ENCODE measurements at places on chromosomes 1 and 21.

- no peak for DNase-seq
These were observed 48.3 kb downstream of the ECE1 start for GRCh38 chr1:21241771-21242581.

DNA sequence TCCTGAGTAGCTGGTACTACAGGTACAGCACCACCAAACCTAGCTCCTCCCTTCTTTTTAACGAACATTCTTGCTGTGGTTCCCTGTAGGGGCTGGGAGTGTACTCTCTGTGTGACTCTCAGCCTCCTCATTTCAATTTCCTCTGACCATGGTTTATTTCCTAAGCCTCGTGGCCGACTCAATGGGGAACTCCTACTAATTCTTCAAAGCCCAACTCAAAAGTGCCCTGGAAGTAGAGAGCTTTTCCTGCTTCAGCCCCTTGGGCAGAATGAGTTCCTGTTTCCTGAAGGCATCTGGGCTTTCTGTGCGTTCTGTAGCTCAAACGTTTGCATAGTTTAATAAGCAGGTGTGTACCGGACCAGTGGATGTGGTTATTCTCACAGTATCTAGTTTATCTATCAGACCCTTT, 70.9 kb upstream of the ACOT11 start:
- DNase-seq = no peak

- no peak for DNase-seq
These were observed 76.8 kb downstream of the TCP10L start for GRCh38 chr21:32508558-32508957.

- DNase-seq = no peak
These were observed 2.6 kb upstream of the RAB7B start for GRCh38 chr1:206005778-206006180.

DNA sequence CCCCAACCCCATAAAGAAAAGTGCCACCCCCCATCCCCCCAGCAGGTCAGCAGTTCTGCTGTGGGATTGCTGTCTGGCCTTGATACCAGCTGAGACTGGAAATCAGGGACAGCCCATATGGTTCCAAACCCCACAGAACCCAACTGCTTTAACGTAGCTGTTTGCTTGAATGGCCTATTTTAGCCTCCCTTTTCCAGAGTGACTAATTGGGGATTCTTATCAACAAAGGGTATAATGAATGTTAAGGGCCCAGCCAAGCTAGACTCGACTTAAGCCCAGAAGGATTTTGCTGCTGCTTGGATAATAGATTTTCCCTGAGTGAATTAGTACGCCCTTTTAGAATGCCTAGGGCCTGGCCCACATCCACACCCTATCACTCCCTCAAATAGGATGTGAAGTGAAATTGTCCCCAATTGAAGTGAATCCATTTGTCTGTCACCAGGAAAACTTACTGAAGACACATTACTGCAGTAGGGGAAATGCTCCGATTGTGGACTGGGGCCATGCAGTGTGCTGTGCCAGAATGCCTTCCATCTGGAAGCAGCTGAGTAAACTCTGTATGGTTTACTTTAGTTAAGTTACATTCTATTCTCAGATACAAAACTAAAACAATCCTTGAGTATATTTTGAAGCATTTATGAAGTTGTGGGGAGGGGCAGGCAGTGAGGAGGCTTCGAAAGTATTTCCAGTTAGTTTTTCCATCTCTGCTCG, 156.9 kb downstream of the DHRS3 start:
- DNase-seq = no peak

DNA sequence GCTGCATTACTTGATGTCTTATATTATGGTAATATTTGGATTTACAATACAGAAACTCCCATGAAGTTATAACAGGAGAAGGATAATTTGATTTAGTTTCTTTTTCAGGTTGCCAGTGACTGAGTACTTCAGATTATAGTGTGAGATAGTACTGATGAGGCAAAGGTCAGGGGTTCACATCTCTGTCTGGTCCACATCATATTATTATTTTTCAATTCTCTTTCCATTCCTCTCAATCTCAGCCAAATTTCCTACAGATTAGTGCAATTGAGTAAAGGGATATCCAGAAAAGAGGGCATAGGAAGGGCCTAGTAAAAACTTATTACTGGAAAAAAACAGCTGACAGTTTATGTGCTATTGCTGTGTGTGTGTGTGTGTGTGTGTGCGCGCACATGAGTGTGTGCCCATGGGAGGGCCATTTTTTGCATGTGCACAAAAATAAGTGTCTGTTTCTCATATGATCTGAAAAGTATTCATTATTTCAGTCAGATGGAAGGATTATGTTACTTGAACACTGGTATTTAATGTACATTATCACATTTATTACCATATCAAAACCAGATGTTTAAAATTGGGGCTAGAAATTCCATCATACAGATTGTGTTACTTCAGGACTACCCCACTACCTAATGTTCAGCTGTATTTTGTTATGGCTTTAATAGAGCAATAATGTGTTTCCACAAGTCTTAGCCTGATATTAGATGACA, 78.3 kb upstream of the KCNK2 start:
- no peak for DNase-seq

- no peak for DNase-seq
These were observed 175.9 kb downstream of the GREM2 start for GRCh38 chr1:240435996-240436566.

DNA sequence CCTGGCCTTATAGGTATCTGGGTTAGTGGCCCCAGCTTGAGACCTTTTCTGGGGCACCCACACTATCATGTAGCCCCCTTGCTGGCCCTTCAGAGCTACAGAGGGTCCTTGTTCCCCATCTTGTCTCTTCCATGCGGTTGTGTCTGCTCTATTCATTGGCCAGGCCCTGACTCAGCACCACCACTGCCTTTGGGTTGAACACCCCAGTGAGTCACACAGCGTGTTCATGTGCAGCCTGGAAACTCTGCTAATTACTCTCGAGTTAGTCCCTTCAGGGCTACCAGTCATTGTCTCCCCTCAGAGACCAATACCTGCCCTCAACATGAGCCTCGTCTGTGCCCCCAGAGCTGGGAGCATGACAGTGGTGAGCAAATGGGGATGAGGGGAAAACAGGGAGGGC, 28.2 kb upstream of the IKBKE start:
- DNase-seq = no peak

- no peak for DNase-seq
These were observed 300.4 kb upstream of the ZP4 start for GRCh38 chr1:238191170-238191569.

- DNase-seq = no peak
These were observed 8.3 kb downstream of the LIN28A start for GRCh38 chr1:26418865-26419349.

GRCh38 chr1:202752774-202753173, 42.5 kb upstream of the SYT2 start:
- DNase-seq = no peak

- DNase-seq = no peak
These were observed 390.2 kb downstream of the GPATCH2 start for GRCh38 chr1:217240656-217241055.

DNA sequence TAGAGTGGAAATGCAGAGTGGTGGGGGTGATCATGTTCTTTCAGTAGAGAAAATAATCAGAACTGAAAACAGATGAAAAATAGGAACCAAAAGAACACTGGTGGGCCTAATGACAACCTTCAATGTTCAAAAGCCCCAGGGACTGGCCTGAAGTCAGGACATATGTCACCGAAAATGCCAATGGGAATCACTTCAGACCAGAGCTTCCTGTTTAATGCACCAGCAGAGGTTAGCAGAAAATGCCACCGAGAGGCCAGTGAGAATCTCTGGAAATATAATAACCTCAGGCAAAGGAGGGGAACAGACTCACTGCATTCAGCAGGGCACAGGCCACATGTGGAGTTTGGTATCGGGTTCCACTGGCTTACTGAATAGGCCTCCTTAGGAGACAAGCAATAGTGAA, 15.9 kb upstream of the CD58 start:
- DNase-seq = no peak

GRCh38 chr21:42580793-42581321, 67.2 kb downstream of the SLC37A1 start:
- no peak for DNase-seq

GRCh38 chr1:187961895-187962294, 1133.1 kb downstream of the PLA2G4A start:
- no peak for DNase-seq

DNA sequence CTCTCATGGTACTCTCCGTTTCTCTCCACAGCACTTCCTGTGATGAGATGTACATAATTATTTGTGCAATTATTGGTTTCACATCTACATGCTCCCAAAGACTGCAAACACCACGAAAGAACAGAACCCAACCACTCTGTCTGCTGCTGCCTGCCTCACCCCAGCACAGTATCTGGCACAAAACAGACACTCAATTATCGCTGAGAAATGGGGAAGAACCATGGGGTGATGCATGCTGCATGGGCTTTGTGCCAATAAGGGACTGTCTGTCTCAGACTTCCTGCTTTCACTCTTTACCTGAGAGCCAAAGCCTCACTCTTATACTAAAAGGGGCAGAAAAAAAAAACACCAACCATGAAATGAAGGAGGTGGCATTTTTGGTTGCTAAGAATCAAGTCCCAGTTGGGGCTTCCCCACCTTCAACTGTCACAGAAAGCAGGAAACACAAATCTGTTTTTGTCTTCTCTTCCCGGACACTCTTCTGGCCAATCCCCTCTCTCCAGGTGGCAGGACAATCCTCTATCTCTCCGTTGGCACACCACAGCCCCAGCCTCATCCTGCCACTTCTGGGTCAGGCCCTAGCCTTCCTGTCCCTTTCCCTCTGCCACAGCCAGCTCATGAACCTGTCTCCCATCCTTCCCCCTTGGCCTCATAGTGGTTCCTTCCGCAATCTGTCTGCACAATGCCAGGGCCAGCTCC, 82.0 kb downstream of the TGFBR3 start:
- no peak for DNase-seq

DNA sequence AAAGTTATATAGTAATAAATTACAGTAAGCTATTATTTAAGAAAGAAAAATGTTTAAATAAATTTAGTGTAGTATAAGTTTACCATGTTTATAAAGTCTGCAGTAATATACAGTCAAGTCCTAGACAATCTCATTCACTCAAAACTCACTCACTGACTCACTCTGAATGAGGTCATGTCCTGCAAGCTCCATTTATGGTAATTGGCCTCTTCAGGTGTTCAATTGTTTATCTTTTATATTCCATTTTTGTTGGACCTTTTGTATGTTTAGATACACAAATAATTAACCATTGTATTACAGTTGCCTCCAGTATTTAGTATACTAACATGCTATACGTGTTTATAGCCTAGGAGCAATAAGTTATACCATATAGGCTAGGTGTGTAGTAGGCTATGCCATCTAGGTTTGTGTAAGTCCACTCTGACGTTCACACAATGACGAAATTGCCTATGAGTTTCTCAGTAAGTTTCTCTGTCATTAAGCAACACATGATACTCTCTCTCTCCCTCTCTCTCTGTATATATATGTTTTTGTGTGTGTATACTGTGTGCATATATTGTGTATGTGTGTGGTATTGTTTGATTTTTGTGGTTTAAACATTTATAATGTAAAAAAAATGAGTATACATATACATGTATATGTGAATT, 161.2 kb downstream of the NCAM2 start:
- DNase-seq = no peak

DNA sequence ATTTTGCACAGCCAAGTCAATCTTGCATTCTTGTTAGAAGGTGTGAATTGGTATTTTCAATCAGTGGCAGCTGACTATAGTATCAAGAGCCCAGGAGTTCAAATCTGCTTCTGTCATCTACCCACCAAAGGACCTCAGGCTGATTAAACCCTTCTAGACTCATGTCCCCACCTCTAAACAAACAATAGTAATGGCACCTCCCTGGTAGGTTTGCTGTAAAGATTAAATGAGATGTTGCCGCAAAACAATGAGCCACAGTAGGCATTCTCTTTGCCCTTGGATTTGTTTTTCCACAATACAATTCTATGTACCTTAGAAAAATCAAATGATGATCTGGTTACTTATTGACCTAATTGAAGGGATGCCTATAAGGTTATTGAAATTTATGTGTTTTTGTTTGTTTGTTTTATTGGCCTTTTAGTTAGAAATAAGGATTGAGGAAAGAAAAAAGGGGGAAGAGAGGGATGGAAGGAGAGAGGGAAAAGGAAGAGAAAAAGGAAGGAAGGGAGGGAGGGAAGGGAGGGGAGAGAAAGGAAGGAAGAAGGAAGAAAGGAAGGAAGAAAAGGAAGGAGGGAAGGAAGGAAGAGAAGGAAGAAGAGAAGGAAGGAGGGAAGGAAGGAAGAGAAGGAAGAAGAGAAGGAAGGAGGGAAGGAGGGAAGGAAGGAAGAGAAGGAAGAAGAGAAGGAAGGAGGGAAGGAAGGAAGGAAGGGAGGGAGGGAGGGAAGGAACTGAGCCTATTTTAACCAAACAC, 110.7 kb downstream of the ETS2 start:
- DNase-seq = no peak

GRCh38 chr1:176643536-176643935, 180.6 kb downstream of the PAPPA2 start:
- no peak for DNase-seq

DNA sequence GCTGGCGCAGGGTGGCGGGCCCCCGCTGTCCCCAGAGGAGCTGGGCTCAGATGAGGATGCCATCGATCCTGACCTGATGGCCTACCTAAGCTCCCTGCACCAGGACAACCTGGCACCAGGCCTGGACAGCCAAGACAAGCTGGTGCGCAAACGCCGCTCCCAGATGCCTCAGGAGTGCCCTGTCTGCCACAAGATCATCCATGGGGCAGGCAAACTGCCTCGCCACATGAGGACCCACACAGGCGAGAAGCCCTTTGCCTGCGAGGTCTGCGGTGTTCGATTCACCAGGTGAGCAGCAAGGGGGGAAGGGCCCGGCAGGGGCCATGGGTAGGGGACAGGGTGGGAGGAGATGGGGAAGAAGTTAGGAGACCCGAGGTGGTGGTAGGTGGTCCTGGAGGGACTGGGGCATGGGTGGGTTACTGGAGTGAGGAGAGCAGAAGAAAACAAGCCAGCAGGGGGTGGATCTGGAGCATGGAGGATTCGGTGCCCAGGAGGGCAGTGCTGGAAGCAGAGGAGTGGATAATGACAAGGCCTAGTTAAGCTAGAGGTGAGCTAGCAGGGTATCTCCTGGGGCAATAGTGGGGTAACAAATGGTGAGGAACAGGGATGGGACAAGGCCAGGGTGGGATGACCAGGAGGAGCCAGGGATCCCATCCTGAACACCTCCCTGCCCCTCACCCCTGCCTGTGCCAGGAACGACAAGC, 13.1 kb downstream of the ZBTB7B start:
- DNase-seq = no peak
